ENCODE measurements at places on chromosomes 2 and 18.

GRCh38 chr2:158099716-158100115 is 2.0 kb upstream of the UPP2 start:
- no peak for DNase-seq

- DNase-seq: no peak
These were observed 52.0 kb downstream of the CDC42EP3 start for GRCh38 chr2:37619230-37619958.

GRCh38 chr2:178194600-178195389 is 483 bp downstream of the OSBPL6 start:
- DNase-seq: no peak

DNA sequence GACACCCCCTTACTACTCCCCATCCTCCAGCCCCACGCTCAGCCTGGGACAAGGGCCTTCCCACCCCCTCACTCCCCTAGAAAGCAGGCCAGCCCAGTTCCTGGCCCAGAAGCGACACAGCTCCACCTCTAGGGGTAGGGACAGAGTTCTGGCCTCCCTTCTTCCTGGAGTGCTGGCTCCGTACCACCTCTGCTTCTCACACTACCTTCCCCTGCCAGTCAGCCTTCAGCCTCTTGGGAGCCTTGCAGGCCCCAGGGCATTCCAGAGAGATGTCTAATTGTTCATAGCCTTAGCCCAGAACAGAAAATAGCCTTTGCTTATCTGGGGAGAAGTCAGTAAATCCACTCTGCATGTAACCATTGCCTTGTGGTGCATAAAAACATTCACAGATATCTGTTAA is 13.1 kb upstream of the CATIP start:
- no peak for DNase-seq

- DNase-seq: peak; percentile 49
These were observed 38.3 kb downstream of the ITGA6 start for GRCh38 chr2:172465417-172466334.

DNA sequence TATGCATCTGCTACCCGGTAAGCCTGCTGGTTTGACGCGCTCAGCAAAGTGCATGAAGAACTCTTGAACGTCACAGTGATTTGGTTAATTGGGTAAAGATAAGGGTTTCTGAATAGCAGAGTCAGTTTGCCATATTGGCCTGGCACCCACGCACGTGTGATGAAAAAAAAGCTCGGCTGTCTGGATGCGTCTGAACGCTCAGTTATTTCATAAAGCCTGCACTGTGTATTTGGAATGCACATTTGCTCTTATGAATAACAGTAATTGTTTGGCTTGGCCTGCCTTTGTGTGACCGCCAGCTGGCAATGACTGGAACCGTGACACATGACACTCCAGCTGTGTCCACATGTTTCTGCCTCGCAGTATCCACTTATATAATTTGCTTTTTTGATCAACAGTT is 129.2 kb upstream of the MEIS1 start:
- no peak for DNase-seq

GRCh38 chr2:231523451-231524285 is 6.6 kb downstream of the NMUR1 start:
- DNase-seq: no peak

- DNase-seq: no peak
These were observed 58.5 kb upstream of the TMEM18 start for GRCh38 chr2:735670-736218.

DNA sequence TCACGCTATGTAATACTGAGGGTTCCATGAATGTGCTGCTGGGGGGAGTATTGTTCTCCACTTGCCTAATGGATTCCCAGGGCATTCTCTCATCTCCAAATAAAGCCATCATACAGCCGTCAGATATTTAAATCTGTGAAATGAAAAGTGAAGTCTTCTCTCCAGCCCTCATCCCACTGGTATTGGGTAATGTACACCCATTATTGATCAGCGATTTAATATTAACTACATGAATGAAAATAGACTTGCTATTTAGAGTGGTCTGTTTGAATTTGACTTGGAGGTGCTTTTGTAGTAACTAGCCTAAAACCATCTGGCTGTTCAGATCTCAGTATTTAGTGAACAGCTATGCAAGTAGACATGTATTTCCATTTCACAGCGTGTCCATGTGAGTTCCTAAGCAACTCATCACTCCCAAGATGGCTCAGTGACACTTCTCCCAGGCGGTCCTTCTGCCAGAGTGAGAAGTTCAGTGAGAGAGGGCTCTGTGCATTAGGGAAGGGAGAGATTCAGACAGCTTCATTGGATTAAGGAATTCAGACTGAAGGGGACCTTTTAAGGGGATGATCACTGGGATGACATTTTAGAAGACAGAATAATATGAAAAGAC is 140.7 kb downstream of the WDSUB1 start:
- no peak for DNase-seq

- DNase-seq: no peak
These were observed 63.9 kb downstream of the LRRFIP1 start for GRCh38 chr2:237691029-237691907.

- DNase-seq: no peak
These were observed at the start of gene SCN1A for GRCh38 chr2:166127217-166128155. TSS of gene SCN1A (minus strand) at chr2:166128020. CDS start at chr2:166073621, 54,399 bp downstream.

DNA sequence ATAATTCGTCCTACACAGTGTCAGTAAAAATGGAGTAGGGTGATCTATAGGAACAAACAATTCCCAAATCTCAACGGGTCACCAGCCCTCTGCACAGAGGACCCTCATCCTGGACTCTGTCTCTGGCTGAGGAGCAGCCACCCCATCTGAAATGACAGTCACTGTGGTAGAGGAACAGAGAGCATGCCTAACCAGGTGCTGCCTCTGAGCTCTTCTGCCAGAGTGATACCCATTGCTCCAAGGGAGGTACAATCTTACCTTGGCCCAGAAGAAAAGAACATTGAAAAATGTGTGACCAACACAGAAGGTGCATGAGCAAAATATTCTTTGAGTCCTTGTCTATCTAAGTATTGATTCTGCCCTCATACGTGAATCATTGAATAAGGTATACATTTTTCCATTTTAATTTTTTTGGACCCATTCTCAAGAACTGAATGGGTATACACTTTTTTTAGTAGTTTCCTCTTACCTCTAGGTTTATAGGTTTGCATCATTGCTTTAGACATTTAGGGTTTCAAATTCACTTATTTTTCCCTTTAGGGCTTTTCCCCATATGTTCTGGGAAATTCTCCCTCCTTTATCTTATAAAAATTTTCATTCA is 8.7 kb downstream of the SP140 start:
- DNase-seq: no peak

DNA sequence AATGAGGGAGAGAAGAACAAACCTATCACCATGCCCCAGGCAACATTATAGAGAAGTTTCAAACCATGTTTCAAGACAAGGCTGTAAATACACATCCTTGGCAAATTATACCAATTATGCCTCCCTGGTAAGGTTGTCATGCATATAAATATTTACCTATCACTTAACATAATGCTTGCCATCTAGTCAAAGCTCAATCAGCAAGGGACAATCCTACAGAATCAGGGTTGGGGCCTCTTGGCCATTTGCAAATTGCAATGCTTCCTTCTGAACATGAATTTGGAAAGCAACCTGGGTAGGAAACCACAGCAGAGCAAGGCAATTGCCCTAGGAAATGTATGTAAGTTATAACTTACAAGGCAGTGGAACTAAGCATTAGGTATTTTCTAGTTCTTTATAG is 907.2 kb upstream of the CDH2 start:
- no peak for DNase-seq

GRCh38 chr2:29603341-29603740 is 318.0 kb downstream of the ALK start:
- no peak for DNase-seq

- no peak for DNase-seq
These were observed 1116.4 kb downstream of the SOCS6 start for GRCh38 chr18:71405169-71405809.

DNA sequence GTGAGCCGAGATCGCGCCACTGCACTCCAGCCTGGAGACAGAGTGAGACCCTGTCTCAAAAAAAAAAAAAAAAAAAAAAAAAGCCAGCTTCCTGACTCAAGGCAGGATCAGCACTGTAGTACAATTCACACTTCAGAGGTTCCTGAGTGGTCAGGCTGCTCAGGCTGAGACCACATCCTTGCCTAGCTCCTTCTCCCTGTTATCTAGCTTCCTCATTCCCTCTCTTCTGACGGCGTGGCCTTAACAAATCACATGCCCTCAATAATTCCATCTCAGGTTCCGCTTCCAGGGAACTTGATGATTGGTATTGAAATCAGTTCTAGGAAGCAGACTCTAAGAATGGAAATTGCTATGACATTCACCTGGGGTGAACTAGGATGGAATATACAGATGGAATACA is 29.8 kb upstream of the KDM3A start:
- no peak for DNase-seq

DNA sequence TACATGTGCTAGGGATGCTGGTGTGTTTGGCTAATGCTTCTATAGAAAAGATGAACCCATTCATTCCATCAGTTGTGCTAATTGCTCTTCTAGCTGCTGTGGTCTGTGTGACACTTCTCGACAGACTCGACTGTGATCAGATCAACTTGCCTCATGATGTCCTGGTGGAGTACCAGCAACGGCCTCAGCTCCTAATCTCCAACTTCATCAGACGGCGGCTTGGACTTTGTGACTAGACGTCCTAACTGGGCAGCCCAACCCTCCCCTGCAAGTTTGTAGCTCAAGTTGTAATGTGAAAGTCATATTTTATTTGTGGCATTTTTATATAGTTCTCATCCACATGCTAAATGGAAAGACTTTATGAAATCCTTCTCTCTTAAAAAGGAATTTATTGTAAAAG is 33.0 kb downstream of the UPP2 start:
- no peak for DNase-seq

DNA sequence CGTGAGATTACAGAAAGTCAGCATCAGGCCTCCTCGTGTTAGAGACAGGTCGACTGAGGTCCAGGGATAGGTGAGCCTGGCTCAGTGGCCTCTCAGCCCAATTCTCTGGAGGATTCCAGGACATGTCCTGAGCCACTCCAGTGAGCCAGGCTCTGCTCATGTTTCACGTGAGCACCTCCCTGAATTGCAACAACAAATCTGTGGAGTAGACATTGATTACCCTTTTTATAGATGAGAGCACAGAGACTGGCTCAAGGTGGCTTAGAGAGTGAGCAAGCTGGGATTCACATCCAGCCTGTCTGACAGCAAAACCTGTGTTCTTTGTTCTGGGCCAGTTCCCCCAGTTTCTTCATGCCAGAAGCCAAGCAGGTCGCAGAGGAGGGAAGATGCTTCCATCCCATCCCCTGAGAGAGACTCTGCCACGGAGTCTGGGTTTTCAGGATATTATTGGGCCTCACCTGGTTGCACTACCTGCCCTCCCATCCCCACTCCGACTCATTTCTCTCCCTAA is 46.4 kb downstream of the HS1BP3 start:
- DNase-seq: no peak

- DNase-seq: no peak
These were observed 97.1 kb downstream of the TEX51 start for GRCh38 chr2:126995621-126996377.
